ENCODE measurements at places on chromosomes 13 and 19.

DNA sequence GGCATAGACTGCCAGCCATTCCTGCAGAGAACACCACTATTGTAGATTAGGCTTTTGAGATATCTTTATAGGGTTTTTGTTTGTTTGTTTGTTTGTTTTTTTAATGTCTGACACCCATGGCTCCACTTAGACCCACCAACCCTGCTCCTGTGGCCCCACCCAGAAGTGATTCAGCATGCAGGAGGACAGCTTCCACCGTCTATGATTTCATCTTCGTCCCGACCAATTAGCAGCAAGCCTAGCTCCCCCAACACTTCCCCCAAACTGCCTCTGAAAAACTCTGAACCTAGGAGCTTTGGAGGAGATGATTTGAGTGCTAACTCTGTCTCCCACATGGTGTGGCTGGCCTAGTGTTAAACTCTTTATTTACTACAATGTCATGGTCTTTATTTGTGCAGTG lies 108.3 kb upstream of the RXFP2 start:
- no peak for DNase-seq

DNA sequence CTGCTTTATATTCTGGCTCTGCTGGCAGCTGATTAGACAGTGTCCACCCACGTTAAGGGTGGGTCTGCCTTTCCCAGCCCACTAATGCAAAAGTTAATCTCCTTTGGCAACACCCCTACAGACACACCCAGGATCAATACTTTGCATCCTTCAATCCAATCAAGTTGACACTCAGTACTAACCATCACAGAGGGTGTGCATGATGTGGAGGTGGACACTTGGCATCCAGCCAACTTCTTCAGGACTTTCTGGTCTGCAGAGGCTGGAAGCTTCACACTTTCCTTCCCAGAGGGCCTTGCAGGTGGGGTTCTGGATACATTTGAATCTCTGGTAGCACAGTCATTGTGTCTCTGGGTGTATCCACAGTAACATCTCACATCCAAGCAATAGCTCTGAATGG lies 18.9 kb upstream of the IGFL1 start:
- no peak for DNase-seq

DNA sequence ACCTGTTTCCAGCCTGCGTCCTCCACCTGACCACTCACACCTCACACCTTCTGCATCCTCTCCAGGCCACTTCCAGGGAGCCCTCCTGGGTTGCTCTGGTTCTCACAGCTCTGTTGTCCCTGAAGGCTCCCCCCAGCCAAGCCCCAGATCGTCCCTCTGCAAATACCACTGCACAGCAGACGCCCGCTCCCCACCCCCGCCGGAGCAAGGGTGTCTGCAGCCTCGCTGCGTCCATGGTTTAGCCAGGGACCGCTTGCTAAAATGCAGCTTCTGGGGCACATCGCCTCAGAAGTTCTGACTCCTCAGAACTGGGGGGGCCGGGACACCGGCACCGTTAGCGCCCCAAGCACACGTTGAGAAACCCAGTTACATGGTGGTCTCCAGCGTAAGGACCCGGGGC lies 983 bp downstream of the LINGO3 start:
- DNase-seq = no peak

DNA sequence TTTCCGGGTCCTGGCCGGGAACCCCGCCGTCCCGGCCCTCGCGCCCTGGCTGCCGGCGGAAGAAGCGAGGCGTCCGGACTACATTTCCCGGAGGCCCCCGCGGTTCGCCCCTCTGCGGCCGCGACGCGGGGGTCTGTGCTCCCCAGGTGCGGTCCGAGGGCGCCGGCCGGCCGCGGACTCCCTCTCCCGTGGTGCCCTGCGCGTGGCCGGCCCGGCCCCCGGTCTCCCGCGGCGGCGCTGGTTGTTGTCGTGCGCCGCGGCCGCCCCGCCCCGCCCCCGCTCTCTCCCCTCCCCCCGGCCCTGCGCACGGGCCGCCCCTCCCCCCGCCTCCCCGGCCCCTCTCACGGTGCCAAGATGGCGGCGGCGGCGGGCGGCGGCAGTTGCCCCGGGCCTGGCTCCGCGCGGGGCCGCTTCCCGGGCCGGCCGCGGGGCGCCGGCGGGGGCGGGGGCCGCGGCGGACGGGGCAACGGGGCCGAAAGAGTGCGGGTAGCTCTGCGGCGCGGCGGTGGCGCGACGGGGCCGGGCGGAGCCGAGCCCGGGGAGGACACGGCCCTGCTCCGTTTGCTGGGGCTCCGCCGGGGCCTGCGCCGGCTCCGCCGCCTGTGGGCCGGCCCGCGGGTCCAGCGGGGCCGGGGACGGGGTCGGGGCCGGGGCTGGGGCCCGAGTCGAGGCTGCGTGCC lies at the start of gene KMT2B:
Gene KMT2B, plus strand, starts transcription at position 339 of the 680 bp plus-strand sequence. Its CDS starts 16 bp downstream, at position 355.
- DNase-seq = no peak

DNA sequence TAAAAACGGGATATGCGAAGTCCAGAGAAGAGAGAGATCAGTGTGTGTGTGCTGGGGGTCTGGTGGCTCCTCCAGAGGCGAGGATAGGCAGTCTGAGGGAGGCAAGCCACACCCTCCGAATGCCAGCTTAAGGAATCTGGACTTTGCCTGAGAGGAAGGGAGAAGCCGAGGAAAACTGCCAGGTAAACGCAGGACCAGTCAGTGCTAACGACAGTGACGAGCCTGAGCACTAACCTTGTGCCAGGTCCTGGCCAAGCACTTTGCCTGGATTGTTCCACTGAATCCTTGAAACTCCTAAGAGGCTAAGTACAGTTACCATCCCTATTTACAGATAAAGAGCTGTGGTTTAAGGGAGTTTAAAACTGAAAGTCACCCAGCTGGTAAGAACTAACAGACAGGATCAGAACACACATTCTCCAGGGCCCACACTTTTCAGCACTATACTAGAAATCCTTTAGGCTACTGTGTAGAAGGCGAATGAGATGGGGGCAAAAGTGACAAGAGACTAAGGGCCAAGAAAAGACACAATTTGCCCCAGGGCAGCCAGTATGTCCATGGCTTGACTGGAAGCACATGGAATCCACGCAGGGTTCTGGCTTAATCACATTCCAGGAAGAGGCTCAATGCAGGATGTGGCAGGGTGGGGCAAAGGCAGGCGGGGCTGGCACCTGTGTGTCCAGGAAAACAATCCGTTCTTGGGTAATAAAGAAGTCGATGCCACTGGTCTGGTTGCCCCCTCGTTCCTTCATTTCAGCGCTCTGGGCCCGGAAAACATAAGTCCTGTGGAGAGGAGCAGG lies 15.1 kb downstream of the SMG9 start:
- no peak for DNase-seq

GRCh38 chr13:70473907-70474306 lies 365.7 kb upstream of the KLHL1 start:
- no peak for DNase-seq

DNA sequence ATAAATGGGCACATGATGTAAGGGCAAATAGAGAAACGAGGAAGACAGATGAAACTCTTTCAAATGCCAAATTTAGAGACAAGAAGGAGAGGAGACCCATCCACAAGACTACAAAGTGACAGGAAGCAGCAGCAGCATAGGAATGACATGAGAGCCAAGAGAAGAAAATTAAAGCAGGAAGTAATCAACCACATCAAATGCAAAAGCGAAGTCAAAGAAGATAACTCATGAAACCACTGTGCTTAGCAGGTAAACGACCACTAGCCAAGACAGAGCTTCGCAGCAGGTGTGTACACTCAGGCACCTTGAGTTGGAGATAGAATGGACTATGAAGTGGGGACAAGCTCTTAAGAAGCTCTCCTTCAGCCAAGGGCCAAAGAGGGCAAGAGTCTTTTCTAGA lies 64.1 kb downstream of the KLF12 start:
- DNase-seq = no peak

Data from epithelial cell of prostate (primary cell).